ENCODE measurements at places on chromosomes 3 and 15.
A peak's percentile ranks its signal among the peaks of the same experiment; 100 is the strongest.

- no peak for DNase-seq
Observed at GRCh38 chr3:177340243-177340830, 143.1 kb upstream of the TBL1XR1 start.

- DNase-seq: no peak
Observed at GRCh38 chr15:96331144-96331944, 844 bp downstream of the NR2F2 start.

DNA sequence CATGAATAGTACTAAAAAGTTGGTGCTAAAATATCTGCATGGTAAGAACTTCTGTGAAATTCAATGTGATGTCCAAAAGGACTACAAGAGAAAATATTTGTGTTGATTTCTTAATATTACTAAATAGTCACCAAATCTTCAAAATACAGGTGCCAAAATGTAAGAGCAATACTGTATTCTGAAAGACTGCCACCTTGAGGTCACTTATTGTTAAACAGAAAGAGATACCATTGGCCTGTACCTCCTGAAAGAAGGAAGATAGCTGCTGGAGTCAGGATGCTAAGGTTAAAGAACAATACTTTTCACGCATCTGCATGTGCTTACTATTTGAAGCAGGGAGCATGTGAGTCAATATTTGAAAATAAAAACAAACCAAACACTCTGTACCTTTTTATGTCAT lies 72.0 kb upstream of the LSAMP start:
- no peak for DNase-seq

DNA sequence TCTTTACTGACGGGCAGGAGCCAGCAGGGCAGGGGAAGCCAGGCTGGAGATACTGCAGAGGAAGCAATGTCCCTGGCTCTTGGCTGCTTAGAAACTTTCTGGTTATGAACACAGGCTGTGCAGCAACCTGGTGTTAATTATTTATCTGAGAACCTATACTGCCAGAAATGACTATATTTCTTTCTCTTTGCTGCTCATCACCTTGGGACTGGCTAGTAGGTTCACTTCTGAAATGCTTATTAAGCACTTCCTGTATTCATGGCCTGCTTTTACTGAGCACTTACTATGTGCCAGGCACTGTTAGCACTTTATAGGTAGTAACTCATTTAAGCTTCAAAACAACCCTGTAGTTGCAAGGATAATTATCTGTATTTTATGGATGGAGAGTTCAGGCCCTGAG lies 57.6 kb downstream of the RAB11A start:
- no peak for DNase-seq

DNA sequence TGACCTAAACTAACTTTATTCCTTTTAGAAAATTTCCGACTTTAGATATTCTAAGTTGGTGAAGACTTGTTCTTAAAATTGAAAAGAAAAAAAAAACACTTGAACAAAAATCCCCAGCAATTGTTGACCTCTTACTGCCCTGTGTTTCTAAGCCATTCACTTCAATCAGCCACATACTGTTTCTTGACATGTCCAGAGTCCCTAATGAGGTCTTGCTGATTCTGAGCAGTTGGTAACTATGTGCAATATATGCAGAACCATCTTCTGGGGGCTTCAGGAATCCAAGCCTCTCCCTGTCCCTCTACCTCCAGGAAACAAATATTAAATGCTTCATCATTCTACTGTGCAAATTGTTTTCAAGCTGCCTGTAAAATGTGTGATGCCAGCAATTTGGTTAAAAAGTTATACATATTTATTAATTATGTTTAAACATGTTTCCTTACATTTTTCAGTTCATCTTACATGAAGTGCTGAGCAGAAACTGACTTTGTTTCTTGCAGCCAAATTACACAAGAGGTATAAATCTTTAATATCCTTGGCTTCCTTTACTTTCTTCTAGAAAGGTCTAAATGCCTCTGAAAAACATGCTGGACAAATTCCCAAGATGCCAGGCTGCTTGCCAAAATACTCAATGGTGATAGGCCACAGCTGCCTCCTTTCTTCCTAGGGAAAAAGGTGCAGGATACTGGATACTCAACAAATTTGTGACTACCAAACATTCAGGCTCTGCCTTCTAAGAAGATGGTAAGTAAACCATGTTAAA lies 19.8 kb upstream of the GYG1 start:
- DNase-seq: no peak

GRCh38 chr3:154184582-154184981 lies 63.4 kb downstream of the ARHGEF26 start:
- no peak for DNase-seq

- no peak for DNase-seq
Observed at GRCh38 chr3:187935623-187936156, 190.4 kb upstream of the BCL6 start.

DNA sequence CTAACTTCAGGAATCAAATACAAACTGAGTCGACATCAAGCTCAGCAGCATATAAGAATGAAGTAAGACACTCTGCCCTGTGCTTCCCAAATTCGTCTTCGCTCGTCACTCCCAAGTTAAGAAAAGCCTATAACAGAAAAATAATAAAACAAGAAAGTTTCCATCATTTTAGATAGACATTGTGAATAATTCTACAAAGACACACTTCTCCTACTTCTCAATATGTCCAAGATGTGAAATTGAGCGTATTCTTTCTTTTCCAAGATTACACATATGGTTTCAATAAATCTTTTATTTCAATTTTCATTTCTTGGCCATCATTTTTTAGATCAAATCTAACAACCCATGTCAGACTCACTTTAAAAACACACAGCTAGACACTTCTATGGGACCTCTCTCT lies 85.1 kb downstream of the FSIP1 start:
- no peak for DNase-seq

- DNase-seq: no peak
Observed at GRCh38 chr15:86336051-86336788, 256.5 kb downstream of the AGBL1 start.

GRCh38 chr3:173659972-173660371 lies 262.4 kb downstream of the NLGN1 start:
- DNase-seq: no peak

DNA sequence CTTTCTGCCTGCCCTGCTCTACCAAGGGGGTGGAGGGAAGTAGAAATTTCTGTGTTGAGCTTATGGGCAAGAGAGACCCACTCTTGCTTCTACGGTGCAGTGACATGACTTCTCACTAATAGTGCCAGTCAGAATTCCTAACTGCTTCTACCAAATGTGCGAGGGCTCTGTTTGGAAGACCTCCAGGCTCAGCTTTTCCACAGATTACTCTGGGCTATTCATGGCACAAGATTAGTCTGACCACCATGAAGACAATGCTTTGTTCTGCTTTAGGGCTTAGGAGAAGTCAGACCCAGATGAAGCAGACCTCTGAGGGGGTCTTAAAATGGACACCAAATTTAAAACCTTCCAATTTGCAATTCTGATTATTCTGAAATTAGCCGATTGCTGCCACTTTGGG lies 195.9 kb upstream of the TBC1D5 start:
- no peak for DNase-seq

DNA sequence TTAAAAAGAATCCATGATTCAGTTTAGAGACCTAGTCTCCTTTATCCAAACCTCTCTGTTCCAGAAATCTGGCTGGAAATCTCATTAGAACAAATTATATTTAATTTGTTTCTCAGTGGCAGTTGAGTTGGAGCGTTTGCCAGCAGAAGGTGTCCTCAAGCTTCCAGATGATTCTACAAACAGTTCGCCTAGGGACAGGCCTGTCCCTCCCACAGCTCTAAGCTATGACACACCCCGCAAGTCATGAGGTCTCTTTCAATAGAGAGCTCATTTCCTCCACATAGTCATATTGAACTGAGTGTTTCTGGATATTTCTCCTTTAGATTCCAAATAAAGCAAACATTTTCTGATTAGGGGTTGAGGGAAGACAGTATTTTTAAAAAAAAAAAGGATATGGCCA lies 230.3 kb downstream of the ATP8B4 start:
- no peak for DNase-seq

DNA sequence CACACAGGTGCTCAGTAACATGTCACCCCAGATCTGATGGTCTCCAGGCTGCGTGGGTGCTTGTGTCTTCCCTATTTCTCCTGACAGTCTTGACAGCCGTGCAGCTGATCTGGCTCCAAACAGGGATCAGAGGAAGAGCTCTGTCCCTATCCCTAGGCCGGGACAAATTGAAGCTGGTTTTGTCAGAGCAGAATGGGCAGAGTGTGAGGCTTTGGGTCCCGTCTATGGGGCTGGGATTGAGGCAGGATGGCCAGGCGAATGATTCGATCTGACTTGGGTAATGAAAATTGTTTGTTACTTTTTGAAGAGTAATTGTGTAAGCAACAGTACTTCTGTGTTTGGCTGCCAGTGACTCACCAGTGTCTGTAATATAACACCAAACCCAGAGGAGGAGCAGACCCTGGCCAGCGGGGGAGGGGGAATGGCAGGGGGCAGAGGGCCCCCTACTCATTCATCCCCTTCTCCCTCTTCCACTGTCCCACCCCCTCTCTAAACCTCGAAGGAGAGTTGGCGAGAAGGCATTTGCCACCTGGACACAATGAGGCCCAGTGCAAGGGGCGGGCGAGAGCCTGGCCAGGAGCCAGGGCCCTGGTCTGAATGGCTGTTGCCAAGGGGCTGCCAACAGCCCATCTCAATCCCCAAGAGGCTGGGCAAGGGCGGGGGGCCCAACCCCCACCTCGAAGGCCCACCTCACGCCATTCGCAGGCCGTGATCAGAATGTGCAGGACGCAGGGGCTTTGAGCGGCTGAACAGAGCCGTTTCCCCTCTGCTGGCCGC lies 4.9 kb upstream of the MAGEF1 start:
- DNase-seq: peak; percentile 17

GRCh38 chr3:45137656-45138181 lies 8.5 kb downstream of the CDCP1 start:
- DNase-seq: no peak

- DNase-seq: no peak
Observed at GRCh38 chr15:32730677-32731654, 13.2 kb downstream of the GREM1 start.

DNA sequence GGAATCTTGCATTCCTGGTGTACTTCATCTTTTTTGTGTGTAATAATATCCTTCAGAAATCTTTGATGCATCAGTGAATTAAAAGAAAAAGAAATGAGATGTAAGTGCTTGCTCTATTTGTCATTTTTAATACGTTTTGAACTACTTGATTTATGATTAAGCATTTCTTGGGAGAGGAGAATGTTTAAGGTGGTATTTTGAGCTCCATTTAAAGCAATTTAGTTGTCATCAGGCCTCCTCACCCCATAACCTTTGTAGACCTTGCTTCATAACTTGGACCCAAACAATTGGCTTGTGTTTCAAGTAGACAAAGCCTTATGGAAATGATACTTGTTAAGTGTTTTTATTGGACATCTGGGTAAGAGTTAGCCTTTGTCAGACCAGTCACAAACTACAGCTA lies 87.1 kb upstream of the VEPH1 start:
- DNase-seq: no peak

- no peak for DNase-seq
Observed at GRCh38 chr3:32602206-32602605, 31.5 kb upstream of the DYNC1LI1 start.

- DNase-seq: no peak
Observed at GRCh38 chr3:157033001-157033400, 126.9 kb downstream of the CCNL1 start.

DNA sequence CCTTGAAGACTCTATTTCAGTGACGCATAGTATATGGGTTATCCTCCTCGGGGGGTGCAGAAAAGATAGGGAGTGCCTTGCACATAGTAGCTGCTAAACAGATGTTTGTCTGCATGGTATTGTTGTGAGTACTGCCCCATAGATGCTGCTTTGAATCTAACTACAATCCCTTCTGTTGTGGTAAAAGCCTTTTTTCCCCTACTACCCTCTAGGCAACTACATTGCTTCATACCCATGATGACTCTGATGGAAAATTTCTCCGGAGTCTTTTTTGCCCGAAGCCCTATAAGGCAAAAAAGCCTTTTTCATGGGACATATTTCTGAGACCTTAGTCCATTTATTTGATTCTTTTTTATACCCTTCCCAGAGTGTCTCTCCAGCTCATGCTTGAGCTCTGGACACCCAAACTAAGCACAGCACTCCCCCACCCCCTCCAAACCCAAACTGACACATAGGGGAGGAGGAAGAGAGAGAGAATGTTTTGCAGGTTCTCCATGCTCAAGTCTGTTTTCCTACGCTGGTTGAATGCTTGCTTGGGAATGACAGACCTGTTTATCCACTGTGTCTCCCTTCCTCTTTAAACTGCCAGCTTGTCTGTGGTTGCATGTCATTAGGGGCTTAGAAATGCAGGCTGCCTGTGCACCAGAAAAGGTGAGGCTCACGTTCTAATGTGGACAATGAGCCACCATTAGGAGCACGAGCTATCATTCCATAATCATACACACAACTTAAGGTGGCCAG lies 52.9 kb downstream of the LRTM1 start:
- no peak for DNase-seq

DNA sequence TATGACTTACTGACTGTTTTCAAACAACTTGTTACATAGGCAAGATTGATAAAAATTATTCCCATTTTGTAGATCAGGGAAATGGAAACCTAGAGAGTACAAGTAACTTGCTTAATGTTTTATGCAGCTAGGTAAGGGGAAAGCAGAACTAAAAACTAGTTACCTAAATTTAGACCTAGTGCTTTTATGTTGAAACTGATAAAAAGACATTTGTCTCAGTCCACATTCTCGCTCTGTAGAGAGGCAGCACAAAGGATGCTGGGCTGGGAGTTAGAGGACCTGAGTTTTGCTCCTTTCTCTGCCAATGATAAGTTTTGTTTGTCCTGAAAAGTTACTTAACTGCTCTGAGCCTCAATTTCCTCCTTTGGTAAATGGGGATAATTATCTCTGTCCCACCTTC lies 17.4 kb downstream of the TIMP4 start:
- no peak for DNase-seq

DNA sequence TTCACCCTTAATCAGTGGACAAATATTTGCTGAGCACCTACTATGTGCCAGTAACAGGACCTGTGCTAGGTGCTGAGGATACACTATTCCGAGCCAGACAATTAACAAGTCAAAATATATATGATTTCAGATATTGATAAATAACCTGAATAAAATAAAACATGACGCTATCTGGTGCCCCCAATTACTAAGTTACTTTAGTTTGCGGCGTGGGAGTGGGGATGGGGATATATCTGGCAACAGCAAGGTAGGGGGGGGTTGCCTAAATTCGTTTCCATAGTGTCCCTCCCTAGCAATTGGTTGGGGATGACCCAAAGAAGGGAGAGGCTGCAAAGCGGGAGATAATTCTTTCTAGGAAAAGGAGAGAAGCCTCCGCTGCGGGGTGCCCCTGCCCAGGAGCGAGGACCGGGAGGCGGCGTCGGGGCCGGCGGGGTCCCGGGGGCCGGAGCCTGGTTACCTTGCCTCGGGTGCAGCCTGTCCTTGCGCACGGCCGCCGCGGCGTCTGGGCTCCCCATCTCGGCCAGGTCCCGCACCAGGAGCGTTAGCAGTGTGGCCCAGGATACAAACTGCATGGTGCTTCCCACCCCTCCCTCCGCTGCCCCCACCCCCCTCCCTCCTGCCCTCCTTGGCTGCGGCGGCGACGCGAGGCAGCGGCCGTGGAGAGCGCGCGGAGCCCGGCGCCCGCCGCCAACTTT lies 567 bp downstream of the ADAMTS9 start:
- no peak for DNase-seq

- DNase-seq: no peak
Observed at GRCh38 chr3:194279701-194280360, 71.3 kb downstream of the CPN2 start.
